Fibroblast of skin of abdomen (primary cell): ENCODE measurements at places on chromosomes 4 and X.

DNA sequence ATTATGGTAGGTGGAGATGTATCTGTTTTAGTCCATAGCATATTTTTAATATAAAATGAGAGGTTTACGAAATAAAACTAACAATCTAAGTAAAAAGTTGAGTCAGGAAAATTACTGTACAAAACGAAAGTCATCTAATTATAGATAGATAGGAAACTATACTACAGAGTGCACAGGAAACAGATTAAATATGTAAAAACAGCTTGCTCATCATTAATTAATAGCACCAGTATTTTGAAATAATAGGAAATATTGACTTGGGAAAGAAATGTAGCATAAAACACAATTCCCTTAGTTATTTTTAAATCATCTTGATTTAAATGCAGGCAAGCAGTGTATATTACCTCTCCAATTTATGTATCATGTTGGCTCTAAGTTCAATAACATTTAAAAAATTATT is 227.9 kb downstream of the GPM6A start:
- no peak for DNase-seq

DNA sequence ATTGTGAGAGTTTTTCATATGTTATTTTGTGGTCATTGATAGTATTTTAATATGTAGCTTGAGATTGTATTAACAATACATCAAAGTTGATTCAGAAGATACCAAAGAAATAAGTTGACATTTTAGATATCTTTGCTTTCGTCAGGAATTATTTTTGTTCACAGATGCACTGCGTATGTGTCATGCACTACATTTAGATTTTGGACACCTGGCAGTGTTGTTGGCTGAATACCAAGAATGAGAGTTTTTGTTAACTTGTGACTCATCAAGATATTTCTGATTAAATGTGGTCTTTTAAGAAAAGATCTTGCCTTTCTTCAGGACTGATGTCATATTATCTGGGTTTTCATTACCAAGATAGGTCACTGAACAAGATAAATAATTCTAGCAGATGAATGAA is 633.4 kb downstream of the CENPC start:
- peak; percentile 8 for DNase-seq

DNA sequence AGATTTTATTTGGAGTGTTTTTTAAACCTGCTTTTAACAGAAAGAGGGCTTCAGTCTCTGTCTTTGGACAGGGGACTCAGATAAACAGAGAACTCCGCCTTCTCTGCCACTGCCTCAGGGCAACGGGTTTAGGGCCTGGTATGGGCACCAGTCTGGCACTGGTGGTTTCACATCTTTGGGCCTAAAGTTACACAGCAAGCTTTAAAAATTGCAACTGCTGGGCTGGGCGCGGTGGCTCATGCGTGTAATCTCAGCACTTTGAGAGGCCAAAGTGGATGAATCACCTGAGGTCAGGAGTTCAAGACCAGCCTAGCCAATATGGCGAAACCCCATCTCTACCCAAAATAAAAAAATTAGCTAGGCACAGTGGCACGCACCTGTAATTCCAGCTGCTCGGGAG is 10.3 kb upstream of the NAT8L start:
- no peak for DNase-seq

DNA sequence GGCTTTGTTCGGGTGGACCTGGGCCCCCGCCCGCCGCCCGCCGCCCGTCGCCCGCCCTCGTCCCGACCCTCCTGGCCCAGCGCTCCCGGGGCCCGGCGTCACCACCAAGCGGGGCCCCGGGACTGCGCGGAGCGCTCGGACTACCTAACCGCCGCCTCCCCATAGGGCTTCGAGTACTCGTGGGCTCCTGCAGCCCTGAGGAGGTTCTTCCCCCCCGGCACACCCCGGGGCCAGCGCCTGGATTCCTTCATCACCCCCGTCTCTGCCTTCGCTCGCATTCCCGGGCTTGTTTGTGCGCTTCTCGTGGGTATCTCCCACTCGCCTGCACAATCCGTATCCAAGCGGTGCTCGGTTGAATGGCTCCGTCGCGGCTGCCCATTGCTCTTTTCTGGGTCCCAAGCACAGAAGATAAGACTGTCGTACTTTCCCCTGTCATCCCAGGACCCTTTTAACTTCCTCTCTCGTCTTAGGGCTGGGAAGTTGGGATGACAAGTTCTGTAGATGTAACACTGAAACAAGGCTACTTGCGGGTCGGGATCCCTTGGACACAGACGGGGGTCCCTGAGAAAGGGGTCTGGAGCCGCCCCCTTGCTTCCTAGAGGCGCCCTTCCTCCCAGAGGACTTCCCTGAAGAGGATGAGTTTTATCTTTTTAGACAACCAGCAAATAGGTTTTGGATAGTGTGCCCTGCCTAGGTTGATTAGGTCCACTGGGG is 565 bp downstream of the MOB1B start:
- DNase-seq: peak; percentile 46

DNA sequence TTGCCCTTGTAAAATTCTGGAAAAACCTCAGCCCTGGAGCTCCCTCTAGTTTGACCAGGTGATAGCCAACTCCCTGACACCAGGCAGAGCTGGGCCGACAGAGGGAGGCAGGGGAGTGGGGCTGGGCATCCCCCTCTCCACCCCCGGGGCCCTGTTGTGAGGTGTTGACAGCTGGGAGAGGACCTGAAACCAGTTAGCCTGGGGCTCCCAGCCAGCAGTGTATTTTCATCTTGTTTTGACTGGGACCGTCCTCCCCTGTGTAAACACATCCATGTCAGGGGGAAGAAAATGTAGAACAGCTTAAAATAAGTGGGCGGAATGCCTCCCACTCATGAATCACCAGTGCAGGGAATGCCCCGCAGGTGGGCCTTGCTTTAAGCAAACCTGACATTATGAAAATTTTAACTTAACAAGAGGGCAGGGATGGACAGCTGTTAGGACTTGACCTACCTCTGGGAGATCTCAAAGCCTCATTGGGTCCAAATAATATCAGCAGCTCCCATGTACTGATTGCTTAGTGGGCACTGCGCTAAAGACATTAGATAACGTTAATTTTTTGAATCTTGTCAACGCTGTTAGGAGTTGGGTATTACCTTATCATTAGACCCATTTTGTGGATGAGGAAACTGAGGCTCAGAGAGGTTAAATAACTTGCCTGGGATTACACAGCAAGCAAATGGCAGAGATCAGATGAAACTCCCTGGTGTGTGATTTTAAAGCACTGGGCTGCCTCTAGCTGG is 45.9 kb downstream of the TSC22D3 start:
- DNase-seq: no peak

DNA sequence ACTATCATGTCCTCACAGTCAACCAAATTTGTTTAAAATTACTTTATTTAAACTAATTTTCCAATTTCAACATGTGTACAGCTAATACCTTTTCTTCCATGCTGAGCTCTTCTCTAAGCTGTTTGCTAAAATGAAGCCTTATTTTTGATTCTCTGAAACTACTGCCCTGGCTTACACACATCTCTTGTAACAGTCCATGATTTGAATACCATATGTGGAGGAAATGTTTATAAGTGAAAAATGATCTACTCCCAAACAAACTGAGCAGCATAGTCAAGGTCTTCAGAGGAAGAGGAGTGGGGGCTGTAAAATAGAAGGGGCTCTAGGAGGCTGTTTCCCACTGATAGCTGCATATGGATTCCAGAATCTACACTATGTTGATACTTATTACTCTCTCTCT is 188.7 kb downstream of the ANKRD50 start:
- no peak for DNase-seq

GRCh38 chr4:23937173-23937572 is 47.3 kb upstream of the PPARGC1A start:
- peak; percentile 51 for DNase-seq

DNA sequence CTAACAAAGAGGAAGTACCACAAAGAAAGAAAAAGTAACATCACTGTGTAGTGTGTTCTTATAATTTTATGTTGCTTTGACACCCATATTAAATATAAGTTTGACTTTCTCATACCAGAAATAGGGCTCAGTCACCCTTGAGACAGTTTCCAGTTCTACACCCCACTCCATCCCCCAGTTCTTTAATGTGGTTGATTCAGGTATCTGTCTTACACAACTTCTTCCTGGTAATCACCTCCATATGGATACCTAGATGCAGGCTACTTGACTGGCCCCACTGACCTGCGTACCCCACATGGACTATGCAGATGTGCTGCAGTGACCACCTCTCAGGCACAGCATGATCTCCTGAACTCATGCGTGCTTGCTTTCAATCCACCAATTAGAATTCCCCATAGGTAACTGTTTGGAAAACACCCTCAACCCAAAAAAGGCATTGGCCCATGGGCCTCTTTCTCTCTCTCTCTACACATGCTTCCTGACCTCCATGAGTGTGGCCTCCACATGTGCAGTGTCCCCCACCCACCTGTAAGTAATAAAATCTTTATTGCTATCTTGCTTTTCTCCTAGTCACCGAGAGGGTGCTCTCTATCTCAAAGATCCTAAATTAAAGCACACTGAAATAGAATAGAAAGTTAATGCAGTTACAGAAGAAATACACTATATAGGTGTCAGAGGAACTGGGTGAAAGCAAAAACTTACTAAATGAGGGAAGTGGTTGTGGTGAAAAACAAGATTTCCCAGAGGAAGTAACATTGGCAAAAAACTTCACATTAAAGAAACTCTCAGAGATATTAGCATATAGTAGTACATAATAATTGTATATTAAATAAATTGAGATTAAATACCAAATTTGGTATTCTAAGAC is 98.4 kb downstream of the ZAR1 start:
- DNase-seq: peak; percentile 7
